ENCODE measurements at places on chromosomes 4 and X.

DNA sequence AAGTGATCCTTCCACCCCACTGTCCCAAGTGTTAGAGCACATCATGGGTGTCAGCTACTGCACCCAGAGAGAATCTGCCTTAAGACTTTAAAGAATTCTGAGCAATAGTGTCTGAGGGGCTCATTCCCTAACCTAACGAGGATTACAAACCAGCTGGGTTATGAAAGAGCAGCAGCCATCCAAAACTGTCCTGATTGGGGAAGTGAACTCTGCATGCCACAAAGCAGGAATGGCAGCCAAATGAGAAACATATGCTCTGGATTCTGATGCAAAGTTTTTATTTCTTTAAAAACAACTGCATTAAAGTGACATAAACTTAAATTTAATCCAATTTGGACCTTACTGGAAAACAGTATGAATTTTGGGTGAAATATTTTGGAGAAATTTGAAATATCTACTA is 103.2 kb downstream of the ANXA3 start:
- no peak for DNase-seq

GRCh38 chr4:107988763-107989035 is 990 bp upstream of the HADH start:
- DNase-seq = no peak

DNA sequence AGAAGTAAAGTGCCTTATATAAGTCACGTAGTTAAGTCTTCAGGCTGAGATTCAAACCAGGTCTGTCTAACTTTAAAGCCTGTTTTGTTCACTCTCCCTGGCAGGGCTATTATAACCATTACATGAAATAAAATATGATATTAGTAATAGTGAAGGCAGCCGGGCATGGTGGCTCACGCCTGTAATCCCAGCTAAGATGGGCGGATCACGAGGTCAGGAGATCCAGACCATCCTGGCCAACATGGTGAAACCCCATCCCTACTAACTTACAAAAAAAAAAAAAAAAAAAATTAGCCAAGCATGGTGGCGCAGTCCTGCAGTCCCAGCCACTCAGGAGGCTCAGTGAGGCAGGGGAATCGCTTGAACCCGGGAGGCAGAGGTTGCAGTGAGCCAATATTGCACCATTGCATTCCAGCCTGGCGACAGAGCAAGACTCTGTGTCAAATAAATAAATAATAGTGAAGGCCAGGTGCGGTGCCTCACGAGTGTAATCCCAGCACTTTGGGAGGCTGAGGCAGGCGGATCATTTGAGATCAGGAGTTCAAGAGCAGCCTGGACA is 22.1 kb upstream of the SOWAHD start:
- DNase-seq = peak; percentile 14

GRCh38 chrX:48938721-48939425 is 18.5 kb downstream of the OTUD5 start:
- DNase-seq = no peak

- DNase-seq = peak; percentile 41
These were observed 138.0 kb downstream of the VEGFC start for GRCh38 chr4:176654565-176655216.

- peak; percentile 24 for DNase-seq
These were observed at the start of gene ZFP92 for GRCh38 chrX:153411255-153411987. TSS of gene ZFP92 (plus strand) at chrX:153411472. CDS start at chrX:153418323, 6,851 bp downstream.

- DNase-seq = peak; percentile 64
These were observed 94.7 kb upstream of the DIPK2B start for GRCh38 chrX:45295259-45295986.

DNA sequence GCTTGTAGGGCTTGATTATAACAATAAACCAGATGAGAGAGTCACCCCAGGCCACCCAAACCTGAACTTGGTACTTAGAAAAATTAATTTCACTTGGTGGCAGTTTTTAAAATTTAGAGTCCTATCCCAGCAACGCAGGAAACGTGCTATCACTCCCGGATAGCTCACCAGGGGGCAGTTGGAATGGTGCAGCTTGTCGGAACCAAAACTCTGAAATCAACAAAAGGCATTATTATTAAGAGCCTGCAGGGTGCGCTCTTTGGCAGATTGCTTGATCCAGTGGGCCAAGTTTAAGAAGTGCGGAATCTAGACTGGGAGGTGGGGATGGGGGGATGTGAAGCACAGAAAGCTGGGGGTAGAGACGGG is 2.4 kb downstream of the FRAS1 start:
- peak; percentile 76 for DNase-seq

DNA sequence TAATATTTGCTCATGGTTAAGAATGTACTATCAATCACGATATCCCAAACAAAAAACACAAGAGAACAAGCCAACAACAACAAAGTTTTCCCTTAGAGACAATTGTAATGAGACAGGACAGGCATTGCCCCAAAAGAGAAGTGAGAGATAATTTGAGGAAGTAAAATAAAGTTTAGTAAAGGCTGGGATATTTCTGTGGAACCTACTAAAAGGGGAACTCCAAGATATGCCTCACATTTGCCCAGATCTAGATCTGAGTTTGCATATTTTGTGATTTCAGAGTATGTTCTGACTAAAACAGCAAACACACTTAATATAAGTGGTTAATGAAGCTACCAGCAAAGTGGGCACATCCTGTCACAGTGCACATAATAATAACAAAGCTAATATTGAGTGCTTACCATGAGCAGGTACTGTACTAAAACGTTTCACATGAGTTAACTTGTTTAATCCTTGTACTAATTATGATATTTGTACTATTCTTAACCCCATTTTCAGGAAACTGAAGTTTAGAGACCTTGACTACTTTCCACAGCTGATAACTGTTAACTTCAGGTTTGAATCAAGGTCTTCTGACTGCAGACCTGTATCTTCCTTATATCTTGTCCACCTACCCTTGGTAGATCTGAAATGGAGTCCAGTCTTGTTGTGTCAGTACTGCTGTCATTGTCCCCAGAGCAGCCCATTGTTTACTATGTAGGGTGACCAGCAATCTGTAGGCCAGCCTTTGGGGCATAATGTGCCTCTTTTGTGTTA is 26.0 kb upstream of the BMP2K start:
- no peak for DNase-seq

GRCh38 chr4:10762561-10762960 is 78.0 kb upstream of the CLNK start:
- peak; percentile 84 for DNase-seq

- DNase-seq = peak; percentile 15
These were observed 15.6 kb downstream of the CXorf66 start for GRCh38 chrX:139949703-139950102.

DNA sequence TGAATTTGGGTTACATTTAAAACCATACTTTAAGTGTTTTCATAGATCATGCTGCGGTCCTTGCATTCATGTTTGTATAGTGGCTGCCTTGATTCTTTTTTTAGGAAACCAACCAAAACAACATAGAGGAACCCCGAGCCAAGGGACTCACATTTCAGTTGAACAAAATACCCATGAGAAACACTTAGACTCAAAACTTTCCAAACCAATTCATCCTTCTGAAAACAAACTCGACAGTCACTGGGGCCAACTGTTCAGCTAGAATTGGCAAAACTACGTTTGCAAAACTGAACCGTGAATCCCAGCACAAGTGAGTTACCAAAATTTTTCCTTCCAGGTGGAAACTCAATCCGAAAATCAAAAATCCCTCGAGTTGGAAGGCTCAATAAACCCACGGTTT is 1.4 kb downstream of the ADGRA3 start:
- DNase-seq = no peak

- DNase-seq = no peak
These were observed 34.6 kb downstream of the HADH start for GRCh38 chr4:108024085-108024877.

DNA sequence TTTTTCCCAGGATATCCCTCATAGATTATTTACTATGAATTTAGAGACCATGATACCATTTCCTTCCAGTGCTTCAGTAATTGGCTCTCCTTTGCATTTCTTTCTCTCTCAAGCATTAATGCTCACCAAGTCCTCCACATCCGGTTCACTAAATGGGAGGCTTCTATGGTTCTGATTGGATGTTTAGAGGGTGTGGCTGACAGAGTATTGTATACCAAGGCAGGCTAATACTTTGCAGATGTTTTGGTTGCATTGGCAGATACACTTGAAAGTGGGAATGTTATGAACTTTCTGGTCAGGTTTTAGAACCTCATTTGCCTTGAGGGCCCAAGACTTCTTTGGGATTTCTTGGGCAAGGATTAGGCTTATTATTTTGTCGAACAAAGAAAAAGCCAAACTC is 24.2 kb downstream of the CBLL2 start:
- no peak for DNase-seq

DNA sequence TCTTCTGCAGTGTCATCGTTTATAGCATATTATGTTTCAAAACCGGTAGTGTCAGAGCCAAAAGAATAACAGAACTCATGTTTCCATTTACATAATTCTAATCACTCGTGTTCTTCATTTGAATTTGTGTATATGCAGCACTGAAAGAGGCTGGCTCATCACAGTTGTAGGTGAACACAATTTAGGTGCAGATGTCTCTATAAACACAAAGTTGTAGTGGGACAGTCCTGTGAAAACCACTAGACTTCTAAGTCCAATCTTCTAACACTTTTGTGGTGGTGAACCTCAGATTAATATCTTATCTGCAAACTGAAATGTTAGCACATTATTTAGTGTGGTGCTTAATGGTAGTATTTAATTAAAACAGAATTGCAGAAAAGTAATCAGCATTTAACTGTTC is 872.4 kb downstream of the C4orf33 start:
- DNase-seq = no peak

DNA sequence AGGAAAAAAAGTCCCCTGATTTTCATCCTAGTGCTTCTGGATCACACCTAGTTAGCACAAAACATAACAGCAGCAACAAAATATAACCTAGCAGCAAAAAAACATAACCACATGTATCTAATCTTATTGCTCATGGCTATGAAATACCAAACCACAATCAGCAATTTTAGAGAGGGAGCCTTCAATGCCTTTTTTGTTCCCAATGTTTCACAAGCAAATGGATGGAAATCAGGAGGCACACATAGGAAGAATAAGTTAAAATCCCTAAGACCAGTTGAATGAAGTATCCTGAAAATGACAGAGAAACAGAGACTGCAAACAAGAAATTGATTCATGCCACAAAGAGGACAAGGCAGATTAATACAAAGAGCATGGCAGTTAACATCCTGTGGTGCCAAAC is 361.6 kb downstream of the GPM6A start:
- DNase-seq = no peak

DNA sequence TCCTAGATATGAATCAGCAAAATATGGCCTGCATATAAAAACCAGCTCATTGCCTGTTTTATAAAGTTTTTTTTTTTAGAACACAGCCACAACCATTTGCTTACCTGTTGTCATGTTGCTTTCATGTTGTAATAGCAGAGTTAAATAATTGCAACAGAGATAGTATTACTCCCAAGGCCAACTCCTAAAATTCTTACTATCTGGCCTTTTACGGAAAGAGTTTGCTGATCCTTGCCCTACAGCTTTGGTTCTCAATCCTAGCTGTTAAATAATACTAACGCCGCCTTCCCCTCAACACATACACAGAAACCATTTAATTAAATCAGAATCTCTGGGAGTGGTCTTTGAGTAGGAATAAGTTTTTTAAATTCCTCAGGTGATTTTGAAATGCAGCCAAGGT is 231.3 kb upstream of the TET2 start:
- no peak for DNase-seq

GRCh38 chr4:24476282-24476681 is 108.1 kb downstream of the DHX15 start:
- DNase-seq = peak; percentile 49

DNA sequence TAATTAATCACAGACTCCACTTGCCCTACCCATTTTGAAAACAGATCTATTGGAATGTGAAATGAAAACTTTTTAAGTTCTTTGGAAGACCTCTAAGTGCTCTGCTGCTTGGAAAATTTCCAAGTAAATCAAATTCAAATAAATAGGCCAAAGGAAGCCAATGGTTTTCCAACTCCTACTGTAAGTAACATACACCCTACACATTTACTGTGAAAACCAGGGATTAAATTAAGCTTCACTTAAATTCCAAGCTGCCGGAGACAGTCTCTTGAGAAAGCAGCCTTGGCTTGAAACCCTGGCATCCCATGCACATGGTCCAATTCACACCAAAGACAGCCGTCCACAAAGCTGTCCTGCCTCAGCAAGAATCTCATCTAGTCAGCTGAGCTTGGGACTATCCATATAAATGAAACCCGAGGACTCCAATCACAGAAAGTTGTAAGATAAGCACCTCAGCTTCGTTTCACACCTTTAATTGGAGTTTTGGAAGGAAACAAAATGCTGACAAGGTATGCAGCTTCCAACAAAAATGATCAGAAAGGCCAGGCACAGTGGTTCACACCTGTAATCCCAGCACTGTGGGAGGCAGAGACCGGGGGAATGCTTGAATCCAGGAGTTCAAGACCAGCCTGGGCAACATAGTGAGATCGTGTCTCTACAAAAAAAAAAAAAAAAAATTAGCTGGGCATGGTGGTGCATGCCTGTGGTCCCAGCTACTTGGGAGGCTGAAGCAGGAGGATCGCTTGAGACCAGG is 88.6 kb downstream of the APBB2 start:
- DNase-seq = no peak

- no peak for DNase-seq
These were observed 109.9 kb downstream of the RAPGEF2 start for GRCh38 chr4:159212675-159213293.

GRCh38 chr4:184921456-184921855 is 95.7 kb upstream of the ACSL1 start:
- no peak for DNase-seq

GRCh38 chrX:23926015-23926414 is 18.2 kb downstream of the CXorf58 start:
- no peak for DNase-seq

DNA sequence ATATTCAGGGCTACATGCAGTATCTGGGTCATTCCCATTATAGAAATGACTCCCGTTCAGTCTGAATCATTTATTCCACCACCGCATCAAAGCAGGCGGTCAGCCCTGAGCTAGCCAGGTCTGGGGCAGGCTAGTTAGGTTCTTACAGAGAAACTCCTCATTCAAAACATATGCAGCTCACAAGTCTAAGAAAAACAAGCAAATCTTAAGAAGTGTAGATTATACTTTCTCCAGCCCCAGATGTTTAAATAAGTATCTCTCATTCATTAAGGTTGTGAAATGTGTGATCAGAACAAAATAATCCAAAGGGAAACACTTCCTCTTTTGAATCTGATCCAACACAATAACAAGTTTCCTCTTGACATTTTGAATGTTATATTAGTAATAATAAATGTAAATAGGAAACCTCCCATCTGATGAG is 441.9 kb downstream of the INPP4B start:
- peak; percentile 85 for DNase-seq

GRCh38 chrX:74779175-74779574 is 146.1 kb downstream of the NEXMIF start:
- DNase-seq = peak; percentile 0

DNA sequence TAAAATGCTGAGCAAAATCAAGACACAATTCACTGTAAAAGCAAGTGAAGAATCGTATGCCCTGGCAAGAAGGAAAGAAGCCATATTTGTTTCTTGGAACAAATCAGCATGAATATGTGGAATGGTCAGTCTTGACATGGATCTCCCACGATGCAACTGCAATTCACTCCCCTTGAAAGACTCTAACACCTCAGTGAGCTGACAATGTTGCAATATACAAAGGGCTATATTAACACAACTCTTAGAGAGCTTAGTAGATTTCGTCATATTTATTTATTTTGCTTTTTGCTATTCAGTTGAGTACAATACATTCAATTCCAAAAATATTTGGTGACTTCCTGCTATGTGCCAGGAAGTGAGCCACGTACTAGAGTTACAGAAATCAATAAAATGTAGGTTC is 14.7 kb downstream of the OR13H1 start:
- DNase-seq = no peak

Measured in ELR (cell line).